ENCODE measurements at places on chromosomes 1 and 21.

DNA sequence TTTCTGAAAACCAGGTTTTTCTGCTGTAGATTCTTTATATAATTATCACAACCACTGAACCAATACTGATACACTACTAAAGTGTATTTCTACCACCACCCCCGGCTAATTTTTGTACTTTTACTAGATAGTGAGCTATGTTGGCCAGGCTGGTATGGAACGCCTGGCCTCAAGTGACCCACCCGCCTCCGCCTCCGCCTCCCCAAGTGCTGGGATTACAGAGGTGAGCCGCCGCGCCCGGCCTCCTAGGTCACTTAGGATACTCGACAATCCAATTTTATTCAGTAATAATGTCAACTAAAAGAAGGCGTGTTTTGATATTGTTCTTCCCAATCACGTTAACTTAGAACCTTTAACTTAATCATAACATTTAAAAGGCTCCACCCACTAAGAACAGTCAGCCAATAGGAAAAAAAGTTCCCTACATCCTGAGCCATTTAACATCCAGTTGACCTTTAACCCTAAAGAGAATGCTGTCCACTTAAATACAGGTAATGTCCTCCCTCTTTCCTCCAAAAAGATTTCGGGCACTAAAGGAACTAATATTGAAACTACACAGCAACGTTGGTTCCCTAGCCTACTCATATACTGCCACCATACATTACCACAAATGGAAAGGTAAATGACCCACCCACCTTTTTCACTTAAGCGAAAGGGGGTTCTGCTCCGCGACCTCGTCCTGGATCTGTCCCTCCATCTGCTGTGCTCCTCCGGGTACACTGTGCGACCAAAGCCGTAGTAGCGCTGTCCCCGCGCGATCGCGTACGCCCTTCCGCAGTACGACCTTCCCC lies 1.2 kb downstream of the RSRP1 start:
- DNase-seq: peak; percentile 24

- no peak for DNase-seq
Observed at GRCh38 chr21:42846221-42846620, 33.1 kb downstream of the WDR4 start.

DNA sequence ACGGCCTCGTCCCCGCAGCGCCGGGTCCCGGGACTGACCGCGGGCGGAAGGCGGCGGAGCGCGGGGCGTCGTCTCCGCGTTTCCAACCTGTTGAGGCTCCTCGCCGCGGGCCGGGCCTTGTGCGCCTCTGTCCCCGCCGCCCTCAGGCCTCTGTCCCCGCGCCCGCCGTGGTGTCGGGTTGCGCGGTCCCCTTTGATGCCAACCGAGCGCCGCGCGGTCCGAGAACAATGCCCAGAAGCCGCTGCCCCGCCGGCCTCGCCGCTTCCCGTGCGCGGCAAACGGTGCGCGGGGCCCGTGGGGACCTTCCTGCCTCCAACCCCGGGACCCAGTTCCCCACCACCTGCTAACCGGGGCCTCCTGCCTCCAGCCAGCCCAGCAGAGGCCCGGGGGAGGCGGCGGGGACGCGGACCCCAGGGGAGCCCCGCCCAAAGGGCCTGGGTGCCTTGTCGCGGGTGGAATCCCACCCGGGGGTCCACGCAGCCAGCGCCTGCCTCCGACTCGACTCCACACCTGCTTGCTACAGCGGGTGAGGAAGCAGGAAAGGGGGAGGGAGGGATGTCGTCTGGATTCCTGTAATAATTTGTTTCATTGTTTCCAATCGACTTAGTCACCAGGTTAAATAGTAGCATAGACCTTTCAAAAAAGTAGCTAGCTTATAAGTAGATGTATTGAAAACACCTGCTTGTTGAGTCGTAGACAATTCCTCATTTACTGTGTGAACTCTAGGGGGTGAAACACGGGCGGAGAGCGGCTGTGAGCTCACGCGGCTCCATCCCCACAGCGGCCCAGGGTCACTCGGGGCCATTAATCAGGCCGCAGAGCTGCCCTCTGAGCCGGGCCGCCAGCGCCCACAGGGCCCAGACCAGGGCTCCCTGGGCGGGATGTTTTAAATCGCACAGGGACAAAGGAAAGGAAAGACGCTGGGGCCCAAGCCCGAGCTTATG lies 1.1 kb downstream of the COL18A1 start:
- no peak for DNase-seq

- no peak for DNase-seq
Observed at GRCh38 chr1:29251164-29252124, 15.1 kb downstream of the PTPRU start.

GRCh38 chr1:96587222-96587621 lies 134.4 kb upstream of the PTBP2 start:
- DNase-seq: no peak

GRCh38 chr1:10380594-10381275 lies 18.1 kb upstream of the PGD start:
- no peak for DNase-seq

DNA sequence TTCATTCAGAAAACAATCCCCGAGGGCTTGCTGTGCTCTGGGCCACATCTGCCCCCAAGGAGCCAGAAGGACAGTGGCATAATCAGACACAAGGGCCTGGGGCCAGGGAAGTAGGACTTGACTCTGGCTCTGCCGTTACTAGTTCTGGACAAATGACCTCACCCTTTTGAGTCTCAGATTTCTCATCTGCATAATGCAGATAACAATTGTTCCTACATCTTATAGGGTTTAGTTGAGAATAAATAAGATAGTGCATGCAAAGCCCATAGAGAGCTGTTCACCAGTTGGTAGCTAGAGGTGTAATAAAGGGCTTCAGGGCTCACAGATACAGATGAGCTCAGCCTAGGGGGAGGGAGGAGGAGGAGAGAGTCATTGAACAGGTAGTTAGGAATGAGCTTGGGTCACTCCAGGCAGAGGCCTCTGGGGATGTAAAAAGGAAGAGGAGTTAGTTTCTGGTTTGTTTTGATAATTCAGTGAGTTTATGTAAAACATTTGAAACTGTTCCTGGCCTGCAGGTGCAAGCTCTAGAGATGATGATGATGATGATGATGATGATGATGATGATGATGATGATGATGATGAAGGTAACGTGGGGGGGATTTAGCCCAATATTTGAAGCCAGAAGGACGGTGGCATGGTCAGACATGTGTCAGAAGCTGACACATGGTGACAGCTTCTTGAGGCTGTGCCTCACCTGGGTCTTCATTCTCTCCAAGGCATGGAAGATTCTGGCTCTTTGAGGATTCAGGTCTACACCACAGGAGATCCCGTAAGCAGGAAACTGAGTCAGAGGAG lies 858 bp downstream of the LACTBL1 start:
- no peak for DNase-seq

DNA sequence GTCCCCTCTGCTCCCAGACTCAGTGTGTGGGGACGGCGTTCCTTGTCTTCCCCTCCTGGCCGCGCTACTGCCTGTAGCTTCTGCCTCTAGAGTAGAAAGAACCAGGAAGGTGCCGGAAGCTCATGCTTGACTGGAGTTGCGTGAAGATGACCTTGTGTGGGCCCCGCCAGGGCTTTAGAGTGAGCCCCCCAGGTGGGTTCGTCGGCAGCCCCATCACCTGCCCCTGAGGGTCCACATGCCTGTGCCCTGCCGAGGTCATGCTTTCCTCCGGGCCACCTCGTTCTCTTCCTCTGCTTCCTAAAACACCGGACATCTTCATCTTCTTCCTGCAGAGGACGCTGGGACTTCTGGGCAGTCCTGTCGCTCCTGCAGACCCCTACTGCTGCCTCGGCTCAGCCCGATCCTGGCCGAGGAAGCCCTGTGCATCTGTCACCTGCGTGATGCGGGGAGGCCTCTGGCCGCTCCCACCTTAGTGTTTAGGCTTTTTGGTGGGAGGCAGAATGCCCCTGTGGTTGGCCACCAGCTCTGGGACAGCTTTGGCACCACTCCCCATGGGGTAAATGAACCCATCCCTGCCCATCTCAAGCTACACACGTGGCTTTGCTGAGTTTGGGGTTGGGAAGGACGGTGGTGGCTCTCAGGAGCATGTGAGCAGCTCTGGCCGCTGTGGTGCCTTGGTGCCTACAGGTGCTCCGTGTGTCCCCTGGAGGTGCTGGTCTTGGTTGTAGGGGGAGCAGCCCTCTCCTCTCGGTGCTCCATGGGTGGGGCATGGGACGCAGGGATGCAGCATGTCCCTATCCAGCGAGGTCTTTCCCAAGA lies 12.3 kb downstream of the OBSCN start:
- DNase-seq: no peak

DNA sequence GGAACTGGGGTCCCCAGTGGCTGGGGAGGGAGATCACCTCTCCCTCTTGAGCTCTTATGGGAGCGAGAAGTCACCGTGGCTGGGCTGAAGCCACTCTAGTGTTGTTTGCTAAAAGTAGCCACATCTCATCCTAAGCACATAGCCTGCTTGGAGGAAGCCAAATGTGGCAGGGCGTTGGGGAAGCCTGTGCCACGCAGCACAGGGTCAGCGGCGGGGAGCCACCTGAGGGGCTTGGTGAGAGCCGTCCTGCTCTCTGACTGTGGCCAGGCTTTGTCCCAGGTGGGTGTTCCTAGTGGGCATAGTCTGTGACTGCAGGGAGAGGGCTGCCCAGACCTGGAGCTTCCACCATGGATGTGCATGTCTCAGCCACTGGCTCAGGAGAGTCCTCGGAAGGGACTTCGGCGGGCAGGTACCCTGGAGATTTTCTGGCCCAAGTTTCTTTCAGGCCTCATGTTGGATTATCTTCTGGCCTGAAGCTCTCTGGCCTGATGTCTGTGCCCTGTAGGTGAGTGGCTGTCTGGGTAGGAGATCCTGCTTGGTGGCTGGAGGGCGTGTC lies 38.9 kb downstream of the MORN1 start:
- DNase-seq: no peak

DNA sequence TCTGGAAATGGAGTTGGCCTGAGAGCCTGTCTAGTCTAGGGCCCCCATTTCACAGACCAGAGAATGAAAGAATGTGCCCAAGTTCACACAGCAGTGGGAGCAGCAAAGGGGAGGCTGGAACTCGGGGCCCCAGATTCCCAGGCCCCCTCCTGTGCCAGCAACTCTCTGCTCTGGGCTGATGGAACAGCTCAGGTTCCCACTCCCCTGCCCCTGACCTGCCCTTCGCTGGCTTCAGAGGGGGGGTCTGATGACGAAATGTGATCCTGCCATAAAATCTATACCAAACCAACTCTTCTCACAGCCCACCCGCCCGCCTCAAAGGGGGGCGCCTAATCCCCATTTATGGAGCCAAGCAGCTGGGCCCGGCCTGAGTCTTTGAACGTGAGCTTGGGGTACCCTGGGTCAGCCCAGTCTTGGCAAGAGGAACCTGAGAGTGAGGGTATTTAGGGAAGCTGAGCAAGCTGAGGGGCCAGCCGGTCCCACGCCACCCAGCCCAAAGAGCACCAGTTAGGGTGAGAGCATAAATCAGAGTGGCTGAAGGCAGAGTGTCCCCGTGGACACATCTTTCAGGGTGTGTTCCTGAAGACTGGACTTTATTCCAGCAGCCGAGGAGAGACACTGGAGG lies 65.0 kb downstream of the FOXD2 start:
- DNase-seq: no peak

DNA sequence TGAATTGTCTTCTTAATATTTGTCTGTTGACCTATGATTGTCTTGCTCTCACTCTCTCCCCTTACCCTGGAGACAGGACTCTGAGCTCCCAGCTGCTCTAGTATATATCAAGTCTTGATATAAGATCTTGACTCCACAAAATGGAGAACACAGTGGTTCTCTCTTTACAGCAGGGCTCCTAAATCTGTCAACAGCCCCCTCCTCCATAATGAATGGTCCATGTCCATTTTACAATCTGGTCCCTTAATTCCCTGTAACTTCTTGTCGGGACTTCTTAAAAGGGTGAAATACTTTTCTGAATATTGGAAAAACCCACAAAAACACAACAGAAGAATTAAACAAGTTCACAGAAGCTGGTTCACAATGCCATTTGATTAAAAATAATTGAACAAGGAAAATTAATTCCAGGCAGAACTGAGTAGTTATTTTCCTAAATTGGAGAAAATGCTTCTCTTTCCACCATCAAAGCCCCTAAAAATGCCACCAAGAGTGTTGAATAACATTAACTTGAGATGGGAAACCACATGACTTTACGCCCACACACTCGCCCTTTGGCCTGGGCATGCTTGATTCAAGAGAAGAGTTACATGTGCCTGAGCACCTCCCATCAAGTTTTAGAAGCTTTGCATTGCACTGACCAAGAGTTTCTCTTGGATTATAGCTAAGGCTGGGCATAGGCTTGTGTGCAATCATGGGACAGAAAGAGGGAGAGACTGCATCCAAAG lies 109.8 kb downstream of the TOMM20 start:
- DNase-seq: no peak

- peak; percentile 11 for DNase-seq
Observed at GRCh38 chr1:35364741-35365140, 96.2 kb downstream of the ZMYM4 start.

DNA sequence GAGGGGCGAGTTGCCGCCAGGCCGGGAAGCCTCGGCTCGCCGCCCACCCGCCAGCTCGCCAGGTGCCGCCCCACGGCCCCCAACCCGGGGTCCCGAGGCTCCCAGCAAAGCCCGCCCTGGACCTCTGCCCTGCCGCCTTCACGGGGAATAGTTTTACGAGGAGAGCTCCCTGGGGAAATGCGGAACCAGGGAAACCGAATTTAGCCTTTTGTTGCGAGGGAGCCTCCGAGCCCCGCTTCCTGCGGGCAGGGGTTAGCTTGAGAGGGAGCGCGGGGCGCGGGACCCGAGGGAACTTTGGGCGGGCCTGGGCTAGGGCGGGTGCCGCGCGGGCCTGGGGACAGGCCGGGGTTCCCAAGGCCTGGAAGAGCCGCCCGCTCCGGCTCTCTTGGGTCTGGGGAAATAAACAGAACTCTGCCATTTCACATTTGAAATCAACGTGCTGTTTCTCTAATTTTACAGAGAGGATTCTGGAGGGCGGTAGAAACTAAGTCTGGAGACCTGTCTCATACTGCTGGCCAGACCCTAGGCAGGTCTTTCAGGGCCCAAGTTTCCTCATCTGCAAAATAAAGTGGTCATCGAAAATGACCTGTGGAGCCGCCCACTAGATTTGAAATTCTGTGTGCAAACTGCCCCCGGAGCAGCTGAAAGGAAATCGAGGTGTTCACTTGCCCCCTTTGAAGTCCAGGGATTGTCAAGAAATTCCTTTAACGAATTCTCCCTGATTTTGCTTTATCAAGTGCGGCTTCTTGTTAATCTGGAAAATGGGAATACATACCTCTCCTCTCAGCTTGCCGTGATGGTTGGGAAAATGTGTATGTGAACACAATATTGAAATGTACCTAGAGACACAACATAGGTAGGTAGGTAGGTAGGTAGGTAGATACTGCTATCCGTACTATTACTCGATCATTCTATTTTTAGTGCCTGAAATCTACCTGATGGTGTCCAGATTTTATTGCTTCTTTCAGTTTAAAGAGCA lies 749 bp upstream of the GLUL start:
- peak; percentile 48 for DNase-seq

GRCh38 chr1:203207751-203208150 lies 21.2 kb upstream of the CHI3L1 start:
- DNase-seq: no peak

- no peak for DNase-seq
Observed at GRCh38 chr1:220207411-220207810, 64.8 kb downstream of the RAB3GAP2 start.

- peak; percentile 52 for DNase-seq
Observed at GRCh38 chr1:150564051-150564991, 15.1 kb downstream of the MCL1 start.

Data from GM12865 (cell line).